ENCODE measurements at places on chromosomes 6 and 20.

- DNase-seq, result no peak
Measured at GRCh38 chr20:56974499-56975250, 291.8 kb downstream of the BMP7 start.

DNA sequence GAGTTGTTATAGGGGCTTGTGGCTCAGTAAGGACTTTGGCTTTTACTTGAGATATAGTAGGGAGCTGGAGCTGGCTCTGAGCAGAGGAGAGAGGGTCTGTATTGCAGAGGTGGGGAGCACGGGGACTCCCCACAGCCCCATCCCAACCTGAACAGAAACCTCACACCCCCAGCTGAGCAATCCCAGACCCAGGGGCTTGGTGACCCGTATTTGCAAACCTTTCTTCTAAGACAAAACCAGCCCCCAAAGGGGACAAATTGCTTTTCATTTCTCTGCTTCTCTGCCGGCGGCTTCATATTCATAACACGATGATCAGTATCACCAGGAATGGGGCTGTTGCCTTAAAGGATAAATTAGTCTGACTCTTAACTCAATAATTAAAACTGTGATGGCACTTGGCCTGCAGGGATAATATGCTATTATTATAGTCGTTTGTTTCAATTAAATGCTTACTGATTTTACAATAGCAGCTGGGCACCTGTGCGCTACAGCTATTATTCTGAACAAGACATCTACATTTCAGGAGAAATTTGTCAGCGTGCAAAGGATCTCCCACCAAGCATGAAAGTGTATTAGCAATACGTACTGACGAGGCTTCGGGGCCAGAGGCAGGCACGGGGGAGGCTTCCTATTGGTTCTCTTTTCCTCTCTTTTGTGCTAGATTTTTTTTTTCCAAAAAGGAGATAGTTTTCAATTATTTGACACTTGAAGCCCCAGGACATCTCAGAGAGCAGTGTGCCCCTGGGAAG is 118.1 kb downstream of the TOX2 start:
- DNase-seq, result no peak

GRCh38 chr20:17809362-17810061 is 109.7 kb downstream of the BANF2 start:
- DNase-seq, result no peak

DNA sequence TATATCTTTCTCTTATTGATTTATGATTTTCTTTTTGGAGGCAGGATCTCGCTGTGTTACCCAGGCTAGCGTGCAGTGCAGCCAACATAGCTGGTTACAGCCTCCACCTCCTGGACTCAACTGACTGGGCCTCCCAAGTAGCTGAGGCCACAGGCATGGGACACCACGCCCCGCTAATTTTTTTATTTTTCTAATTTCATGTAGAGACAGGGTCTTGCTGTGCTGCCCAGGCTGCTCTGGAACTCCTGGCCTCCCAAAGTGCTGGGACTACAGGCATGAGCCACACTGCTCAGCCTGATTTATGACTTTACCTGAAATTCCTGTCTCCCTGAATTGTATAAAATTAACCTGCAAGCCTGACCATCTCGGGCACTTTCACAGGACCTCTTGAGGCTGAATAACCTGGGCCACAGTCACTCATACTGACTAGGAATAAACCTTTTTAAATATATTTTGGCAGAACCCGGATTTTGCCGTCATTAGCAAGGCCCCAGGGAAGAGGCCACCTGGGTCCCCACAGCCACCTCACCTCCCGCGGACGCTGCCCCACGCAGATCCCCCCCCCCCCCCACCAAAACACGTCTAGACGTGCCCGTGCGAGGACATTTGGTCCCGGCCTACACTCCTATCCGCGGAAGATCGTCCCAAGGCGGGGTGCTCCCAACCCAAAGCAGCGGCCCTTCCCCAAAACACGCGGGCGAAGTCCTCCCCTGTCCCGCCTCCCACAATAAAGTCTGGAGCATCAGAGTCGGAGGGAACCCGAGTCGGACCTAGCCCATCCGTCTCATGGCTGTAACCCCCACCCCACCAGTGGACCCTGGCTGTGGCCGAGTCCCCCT is 902 bp downstream of the ZNF337 start:
- no peak for DNase-seq

- no peak for DNase-seq
Measured at GRCh38 chr20:63556873-63557478, 3.0 kb downstream of the FNDC11 start.

GRCh38 chr6:24719125-24719971 is at the start of gene C6orf62:
Gene C6orf62, minus strand, starts transcription at chr6:24719154. Its CDS starts 486 bp downstream, at chr6:24718668.
- peak; percentile 28 for DNase-seq

GRCh38 chr20:62336329-62336728 is 30.8 kb downstream of the LAMA5 start:
- no peak for DNase-seq

DNA sequence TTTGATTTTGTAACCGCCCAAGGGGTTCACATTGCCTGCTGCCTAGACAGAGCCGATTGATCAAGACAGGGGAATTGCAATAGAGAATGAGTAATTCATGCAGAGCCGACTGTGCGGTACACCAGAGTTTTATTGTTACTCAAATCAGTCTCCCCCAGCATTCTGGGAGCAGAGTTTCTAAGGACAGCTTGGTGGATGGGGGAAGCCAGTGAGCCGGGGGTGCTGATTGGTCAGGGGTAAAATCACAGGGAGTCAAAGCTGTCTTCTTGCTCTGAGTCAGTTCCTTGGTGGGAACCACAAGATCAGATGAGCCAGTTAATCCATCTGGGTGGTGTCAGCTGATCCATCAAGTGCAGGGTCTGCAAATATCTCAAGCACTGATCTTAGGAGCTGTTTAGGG is 60.0 kb upstream of the EZR start:
- no peak for DNase-seq

- DNase-seq, result no peak
Measured at GRCh38 chr20:24587384-24588046, 118.1 kb downstream of the SYNDIG1 start.

DNA sequence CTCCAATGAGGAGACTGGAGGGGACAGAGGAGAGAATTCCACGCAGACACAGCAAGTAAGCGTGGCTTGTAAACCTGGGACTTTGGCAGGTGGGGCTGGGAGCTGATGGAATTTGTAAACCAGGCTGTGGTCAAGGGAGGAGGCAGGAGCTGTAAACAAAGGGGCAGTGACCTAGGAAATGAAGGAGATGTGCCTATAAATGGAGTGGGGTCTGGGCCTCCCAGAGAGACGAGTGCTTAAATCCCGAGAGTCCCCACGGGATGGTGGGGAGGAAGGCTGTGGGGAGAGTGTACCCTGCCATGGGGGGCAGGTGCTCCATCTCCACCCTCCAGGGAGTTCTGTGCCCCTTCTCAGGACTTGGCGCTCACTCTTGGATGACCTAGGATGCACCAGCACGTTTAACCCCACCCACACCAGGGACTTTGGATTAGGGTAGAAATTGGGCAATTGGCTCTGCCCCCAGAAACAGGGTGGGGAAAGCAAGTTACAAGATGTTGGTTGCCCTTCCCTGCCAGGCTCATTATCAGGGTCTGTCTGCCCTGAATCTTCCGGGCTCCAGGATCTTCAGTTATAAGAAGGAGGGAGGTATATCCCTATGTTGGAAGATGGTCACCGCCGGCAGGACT is 4.0 kb upstream of the DHX16 start:
- DNase-seq, result no peak

- no peak for DNase-seq
Measured at GRCh38 chr6:75382634-75382900, 98.0 kb upstream of the TMEM30A start.

- DNase-seq, result no peak
Measured at GRCh38 chr20:41330343-41330720, 10.3 kb upstream of the LPIN3 start.

DNA sequence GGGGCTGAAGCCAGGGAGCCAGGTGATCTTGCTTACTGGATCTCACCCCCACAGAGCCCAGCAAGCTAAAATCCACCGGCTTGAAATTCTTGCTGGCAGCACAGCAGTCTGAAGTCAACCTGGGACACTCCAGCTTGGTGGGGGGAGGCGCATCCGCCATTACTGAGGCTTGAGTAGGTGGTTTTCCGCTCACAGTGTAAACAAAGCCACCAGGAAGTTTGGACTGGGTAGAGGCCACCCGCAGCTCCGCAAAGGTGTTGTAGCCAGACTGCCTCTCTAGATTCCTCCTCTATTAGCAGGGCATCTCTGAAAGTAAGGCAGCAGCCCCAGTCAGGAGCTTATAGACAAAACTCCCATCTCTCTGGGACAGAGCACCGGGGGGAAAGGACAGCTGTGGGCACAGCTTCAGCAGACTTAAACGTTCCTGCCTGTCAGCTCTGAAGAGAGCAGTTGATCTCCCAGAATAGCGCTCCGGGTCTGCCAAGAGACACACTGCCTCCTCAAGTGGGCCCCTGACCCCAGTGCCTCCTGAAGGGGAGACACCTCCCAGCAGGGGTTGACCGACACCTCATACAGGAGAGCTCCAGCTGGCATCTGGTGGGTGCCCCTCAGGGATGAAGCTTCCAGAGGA is 206.3 kb upstream of the KHDRBS2 start:
- no peak for DNase-seq

DNA sequence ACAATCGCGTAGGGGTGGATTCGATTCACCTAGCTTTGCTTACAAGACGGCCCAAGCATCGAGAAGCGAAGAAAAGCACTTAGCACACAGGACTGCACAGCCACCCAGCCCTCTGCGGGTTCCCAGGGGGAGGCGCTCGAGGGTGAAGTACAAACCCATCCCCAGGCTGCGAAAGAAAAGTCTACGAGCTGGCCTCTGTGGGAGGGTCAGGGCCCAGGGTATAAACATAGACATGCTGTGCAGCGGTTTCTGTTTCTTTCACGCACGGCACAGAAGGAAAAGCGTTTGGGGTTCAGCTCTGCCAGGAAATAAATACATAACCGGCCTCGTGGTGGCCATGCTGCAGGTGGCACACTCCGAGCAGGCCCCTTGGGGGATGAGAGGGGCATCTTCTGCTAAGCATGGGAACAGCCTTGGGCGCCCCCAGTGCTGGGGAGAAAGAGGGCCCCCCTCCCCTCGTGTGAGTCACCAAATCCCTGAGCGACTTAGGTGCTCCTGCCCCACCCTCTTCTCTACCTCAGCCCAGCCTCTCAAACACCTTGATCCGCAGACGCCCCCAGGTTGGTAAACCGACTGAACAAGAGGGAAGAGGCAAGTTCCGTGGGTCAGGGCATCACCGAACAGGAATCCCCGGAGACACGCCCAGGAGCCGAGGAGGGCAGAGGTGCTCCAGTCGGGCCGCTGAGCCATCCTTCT is 91.6 kb upstream of the RIPOR2 start:
- no peak for DNase-seq

- no peak for DNase-seq
Measured at GRCh38 chr6:160678744-160679401, 14.8 kb upstream of the LPA start.

GRCh38 chr6:107690643-107691061 is 133.5 kb downstream of the SCML4 start:
- no peak for DNase-seq

DNA sequence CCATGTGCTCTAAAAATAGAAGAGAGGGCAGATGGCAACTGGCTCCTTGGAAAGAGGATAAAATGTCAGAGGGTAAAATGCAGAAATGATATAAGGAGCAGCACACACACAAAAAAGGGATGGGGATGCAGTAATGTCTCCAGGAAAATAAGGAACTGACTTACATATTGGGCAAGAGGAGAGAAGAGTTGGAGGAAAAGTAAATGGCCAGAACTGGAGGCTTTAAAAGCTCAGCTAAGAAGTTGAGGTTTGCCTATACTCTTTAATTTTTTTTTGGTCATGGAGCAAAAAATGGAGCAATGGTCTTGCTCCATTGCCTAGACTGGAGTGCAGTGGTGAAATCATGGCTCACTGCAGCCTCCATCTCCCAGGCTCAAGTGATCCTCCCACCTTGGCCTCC is 93.7 kb downstream of the SULF2 start:
- no peak for DNase-seq

- DNase-seq, result no peak
Measured at GRCh38 chr20:21272279-21272678, 30.9 kb upstream of the XRN2 start.

- no peak for DNase-seq
Measured at GRCh38 chr6:138430361-138431145, 26.5 kb downstream of the HEBP2 start.

GRCh38 chr6:156909212-156910010 is 132.2 kb downstream of the ARID1B start:
- DNase-seq, result no peak

GRCh38 chr6:150261997-150262697 is 106.7 kb upstream of the IYD start:
- no peak for DNase-seq

- no peak for DNase-seq
Measured at GRCh38 chr6:35850208-35850607, 45.1 kb downstream of the LHFPL5 start.

GRCh38 chr6:149166336-149166735 is 151.2 kb upstream of the TAB2 start:
- peak; percentile 53 for DNase-seq

- peak; percentile 67 for DNase-seq
Measured at GRCh38 chr6:144006736-144007477, 1.2 kb downstream of the PLAGL1 start.

DNA sequence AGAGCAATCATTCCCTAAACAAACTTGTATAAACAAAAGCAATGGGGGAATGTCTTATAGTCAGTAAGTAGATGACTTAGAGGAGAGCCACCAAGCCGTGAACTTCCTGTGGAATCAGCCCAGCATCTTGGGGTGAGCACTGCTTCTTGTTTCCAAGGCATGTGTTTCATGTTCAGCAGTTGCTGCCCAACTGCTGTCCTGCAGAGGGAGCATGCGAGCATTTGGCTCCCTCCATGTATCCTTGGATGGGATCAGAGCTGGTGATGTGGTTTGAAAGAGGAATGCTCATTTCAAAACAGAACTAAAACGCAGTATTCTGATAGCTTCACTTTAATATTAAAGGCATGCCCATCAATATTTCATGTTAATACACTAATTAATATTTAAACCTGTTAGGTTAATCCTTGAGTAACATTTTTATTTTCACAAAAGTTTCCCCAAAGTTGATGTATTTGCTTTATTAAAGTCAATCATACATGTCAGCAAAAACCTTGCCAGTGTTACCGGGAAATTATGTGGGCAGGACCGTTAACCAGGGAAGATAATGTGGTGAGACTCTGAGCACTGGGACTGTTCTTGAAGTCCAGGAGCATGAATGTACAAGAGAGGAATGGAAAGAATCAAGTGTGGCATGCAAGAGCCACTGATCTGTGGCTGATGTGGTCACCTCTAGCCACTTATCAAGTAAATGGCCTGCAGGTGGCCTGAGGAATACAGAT is 172.1 kb upstream of the GGTLC1 start:
- peak; percentile 58 for DNase-seq

GRCh38 chr6:81450180-81450579 is 302.3 kb downstream of the TENT5A start:
- DNase-seq, result no peak

DNA sequence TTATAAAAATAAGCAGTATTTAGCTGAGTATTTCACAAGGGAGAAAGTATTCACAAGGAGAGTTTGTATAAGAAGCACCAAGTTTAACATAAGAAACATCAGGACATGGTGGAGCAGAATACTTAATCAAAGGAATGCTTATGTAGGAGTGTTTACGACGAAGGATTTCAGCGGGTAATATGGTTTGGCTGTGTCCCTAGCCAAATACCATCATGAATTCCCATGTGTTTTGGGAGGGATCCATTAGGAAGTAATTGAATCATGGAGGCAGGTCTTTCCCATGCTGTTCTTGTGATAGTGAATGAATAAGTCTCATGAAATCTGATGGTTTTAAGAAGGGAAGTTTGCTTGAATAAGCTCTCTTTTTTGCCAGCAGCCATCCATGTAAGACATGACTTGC is 1099.1 kb upstream of the ADGRB3 start:
- no peak for DNase-seq

- DNase-seq, result no peak
Measured at GRCh38 chr20:22288957-22289356, 295.4 kb downstream of the FOXA2 start.
